ENCODE measurements at places on chromosomes 11 and 22. TPM values are rescaled to one million over a fixed set of nuclear protein-coding genes. Genes with fewer than 3 reads are reported as not detected.

MAPK8IP2 gene
- total RNA-seq, result 2.9 TPM

ZNF280A gene
- 3.5 TPM for total RNA-seq

FGF4 gene
- total RNA-seq, result not detected

PIWIL4 gene
- 0.39 TPM for total RNA-seq

MAPK8IP1 gene
- total RNA-seq, result 4.3 TPM

SLC17A6 gene
- not detected for total RNA-seq

NXPE1 gene
- not detected for total RNA-seq

GVQW3 gene
- total RNA-seq, result 1.1 TPM

SLC43A1 gene
- 2.7 TPM for total RNA-seq

CNGA4 gene
- total RNA-seq, result 0.07 TPM

APOA1 gene
- not detected for total RNA-seq

RAG1 gene
- 0.37 TPM for total RNA-seq

BBOX1 gene
- not detected for total RNA-seq

DSCAML1 gene
- 0.35 TPM for total RNA-seq

KRTAP5-2 gene
- not detected for total RNA-seq

E2F8 gene
- total RNA-seq, result 6.0 TPM

KDM4E gene
- total RNA-seq, result not detected

CLDN5 gene
- total RNA-seq, result not detected

ROBO4 gene
- not detected for total RNA-seq

MOGAT2 gene
- not detected for total RNA-seq

SESN3 gene
- total RNA-seq, result 0.15 TPM

HORMAD2 gene
- not detected for total RNA-seq

OR5B21 gene
- total RNA-seq, result not detected

MISFA gene
- 2.7 TPM for total RNA-seq

MRGPRX4 gene
- not detected for total RNA-seq

CDC42EP1 gene
- total RNA-seq, result 25.8 TPM

OR6A2 gene
- not detected for total RNA-seq

SCN3B gene
- total RNA-seq, result 0.13 TPM

MYBPC3 gene
- 0.05 TPM for total RNA-seq

KCNJ1 gene
- total RNA-seq, result not detected

TLCD5 gene
- total RNA-seq, result 6.8 TPM

SLC22A8 gene
- not detected for total RNA-seq

PRG3 gene
- total RNA-seq, result not detected

FOLR2 gene
- total RNA-seq, result not detected

C11orf65 gene
- total RNA-seq, result not detected

NLRP10 gene
- total RNA-seq, result not detected

TRPM5 gene
- total RNA-seq, result not detected

MS4A6E gene
- total RNA-seq, result not detected

CPT1A gene
- 28.3 TPM for total RNA-seq

RHOG gene
- 119 TPM for total RNA-seq

SH3BP1 gene
- total RNA-seq, result 2.8 TPM
